Hepatocyte (in vitro differentiated cells): ENCODE measurements at places on chromosomes 12 and 14.

DNA sequence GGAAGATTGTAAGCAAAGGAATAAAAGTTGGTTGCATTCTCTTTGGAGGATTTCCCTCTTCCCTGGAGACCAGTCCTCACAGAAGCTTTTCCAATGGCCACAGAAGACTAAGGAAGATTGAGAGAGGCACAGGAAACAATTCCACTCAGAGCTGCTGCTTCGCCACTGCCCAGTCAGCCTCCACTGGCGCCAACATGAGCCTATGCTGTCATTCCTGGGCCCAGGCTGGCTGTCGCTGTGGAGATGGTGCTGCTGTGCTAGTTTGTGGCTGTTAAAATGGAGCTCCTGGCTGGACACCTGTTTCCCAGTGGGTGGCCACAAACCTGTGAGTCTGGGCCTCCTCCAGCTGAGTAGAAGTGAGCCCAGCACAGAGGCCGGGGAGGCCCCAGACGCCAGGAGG is 6.6 kb downstream of the P2RX7 start:
- DNase-seq: no peak

DNA sequence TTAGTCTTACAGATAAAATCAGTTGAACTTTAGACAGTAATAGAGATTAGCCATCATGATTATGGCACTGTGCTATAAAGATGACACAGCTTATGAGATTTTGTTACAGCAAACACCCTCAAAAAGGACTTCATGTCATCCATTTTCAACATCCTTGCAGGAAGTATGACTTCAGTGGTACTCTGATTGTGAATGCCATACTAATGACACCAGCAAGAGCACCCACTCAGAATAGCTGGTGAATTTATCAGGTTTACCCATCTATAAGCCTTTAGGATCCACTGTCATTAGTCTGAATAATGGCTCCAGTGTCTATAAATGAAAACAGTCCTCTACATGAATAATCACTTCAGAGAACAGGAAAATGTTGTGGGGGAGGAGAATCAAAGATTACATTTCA is 615.2 kb downstream of the RPS29 start:
- DNase-seq: no peak

GRCh38 chr12:91620992-91621391 is 438.4 kb upstream of the DCN start:
- peak; percentile 15 for DNase-seq

GRCh38 chr12:42508913-42509460 is 80.6 kb downstream of the PRICKLE1 start:
- peak; percentile 20 for DNase-seq

DNA sequence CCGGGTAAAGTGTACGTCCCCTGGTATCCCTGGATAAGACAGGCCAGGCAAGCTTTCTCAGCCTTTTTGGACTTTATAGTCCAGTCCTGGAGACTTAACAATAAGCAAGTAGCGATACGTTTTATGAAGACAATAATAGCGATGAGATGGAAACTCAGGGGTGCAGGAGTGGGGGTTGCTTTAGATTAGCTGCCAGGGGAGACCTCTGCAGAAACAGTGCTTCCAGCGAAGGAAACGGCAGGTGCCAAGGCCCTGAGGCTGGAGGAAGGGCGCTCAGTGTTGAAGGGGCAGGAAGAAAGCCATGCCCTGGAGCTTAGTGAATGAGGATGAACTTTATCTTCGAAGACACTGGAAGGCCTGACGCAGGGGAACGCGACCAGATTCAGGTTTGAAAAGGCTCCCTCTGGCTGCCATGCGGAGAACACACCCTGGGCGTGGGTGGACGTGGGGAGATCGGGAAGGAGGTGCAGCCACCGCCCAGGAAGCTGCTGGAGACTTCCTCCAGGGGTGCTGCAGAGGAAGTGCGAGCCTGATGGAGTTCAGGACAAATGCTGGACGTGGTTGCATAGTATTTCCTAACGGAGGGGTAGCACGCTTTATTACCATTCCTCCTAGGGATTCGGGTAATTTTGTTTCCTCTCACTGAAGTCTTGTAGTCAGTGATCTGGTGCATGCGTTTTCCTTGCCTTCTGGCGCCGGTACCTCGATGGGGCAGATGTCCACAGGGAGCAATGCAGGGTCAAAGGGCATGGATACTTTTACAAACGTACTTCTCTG is 26.1 kb upstream of the UBC start:
- DNase-seq: peak; percentile 95

DNA sequence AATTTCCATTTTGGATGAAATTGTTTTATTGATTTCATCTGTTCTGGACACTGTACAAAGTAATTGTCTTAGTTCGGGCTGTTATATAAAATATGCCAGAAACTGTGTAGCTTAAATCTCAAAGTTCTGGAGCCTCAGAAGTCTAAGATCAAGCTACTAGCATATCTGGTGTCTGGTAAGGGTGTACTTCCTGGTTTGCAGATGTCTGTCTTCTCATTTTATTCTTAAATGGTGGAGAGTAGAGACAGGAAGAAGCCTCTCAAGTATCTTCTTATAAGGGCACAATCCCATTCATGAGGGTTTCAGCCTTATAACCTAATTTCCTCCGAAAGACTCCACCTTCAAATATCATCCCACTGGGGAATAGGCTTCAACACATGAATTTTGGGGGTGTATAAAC is 51.3 kb downstream of the MON2 start:
- no peak for DNase-seq

- no peak for DNase-seq
Measured at GRCh38 chr14:73393375-73393774, 65.0 kb downstream of the NUMB start.

DNA sequence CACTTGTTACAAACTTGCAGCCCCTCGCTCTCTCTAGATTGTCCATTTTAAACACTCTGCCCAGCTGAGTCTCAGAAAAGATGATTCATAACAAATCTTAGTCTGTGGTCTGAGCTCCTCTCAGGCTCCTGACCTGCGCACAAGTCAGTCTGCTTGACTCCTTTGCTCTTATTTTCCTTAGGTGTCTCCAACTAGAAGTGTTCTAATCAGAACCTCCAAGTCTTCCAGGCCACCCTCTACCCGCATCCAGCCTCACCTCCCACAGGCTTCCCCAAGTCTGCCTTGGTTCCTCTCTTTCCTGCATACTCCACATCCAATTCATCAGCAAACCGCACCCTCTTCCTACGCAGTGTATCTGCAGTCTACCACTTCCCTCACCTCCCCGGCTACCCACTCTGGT is 42.4 kb upstream of the BDKRB2 start:
- no peak for DNase-seq

DNA sequence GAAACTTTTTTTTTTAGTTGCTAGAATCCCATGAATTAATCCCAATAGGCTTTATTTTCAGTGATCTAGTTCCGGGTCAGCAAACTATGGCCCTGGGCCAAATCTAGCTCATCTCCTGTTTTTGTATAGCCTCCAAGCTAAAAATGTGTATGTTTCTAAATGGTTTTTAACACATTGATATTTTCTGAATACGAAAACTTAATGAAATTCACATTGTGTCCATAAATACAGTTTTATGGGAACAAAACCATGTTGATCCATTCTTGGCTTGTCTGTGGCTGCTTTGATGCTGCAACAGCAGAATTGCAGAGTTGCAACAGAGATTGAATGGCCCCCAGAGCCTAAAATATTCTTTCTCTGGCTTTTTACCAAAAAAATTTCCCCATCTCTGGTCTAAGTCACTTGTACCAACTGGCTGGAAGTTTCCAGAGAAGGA is 47.5 kb downstream of the ZNF664 start:
- DNase-seq: no peak

- no peak for DNase-seq
Measured at GRCh38 chr12:96770219-96771102, 136.6 kb upstream of the NEDD1 start.

DNA sequence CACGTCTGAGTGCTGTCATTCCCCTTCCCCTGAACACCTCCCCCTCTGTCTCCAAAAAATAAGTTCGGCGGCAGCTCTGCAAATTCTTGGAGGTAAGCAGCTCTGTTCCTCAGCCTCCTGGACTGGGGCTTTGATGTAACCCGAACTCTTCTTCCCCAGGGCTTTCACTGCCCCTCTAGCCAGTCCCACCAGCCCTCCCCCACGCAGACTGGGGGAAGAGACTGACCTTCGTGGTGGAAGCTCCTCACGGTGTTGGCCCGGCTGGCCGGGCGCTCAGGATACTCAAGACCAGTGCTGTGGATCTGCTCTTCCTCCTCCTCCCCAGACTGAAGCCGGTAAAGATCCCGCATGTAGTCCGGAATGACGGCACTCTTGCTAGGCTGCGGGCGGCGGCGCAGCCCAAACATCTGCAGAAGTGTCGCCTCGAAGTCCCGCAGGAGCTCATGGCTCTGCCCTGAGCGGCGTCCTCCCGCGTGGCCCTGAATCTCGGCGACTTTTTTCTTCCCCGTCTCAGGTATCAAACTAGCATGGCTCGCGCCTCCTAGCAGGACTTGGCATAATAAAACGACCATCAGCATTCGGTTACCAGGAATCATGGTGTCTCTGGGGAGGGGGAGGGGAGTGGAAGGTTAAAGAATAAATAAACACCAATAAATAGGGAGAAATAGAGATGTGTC is 4.9 kb downstream of the BMP4 start:
- DNase-seq: peak; percentile 28

GRCh38 chr14:92421751-92422150 is 91.8 kb upstream of the RIN3 start:
- peak; percentile 26 for DNase-seq

GRCh38 chr14:50874757-50875156 is 2.9 kb downstream of the ABHD12B start:
- no peak for DNase-seq

GRCh38 chr12:76173756-76174155 is 89.3 kb upstream of the NAP1L1 start:
- no peak for DNase-seq

DNA sequence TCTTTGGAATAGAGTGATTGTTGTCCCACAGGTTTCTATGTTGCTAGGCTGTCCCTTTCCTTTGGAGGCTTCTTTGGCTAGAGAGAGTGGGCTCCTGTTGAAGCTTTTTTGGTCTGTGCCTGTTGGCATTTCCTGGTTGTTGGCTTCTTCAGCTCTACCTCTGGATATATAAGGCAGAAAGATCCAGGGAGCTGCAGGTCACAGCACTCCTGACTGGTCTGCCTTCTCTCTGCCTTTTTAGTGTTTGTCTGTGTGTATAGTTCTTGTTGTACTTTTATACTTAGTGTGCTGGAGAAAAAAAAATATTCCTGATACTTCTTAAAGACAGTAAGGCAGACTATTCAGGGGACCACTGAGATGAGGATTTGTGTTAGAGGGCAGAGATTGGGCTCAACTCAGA is 202.7 kb downstream of the FBXL14 start:
- no peak for DNase-seq

- no peak for DNase-seq
Measured at GRCh38 chr12:131547555-131547954, 163.3 kb upstream of the SFSWAP start.
